ENCODE measurements at places on chromosomes 16 and 17.

DNA sequence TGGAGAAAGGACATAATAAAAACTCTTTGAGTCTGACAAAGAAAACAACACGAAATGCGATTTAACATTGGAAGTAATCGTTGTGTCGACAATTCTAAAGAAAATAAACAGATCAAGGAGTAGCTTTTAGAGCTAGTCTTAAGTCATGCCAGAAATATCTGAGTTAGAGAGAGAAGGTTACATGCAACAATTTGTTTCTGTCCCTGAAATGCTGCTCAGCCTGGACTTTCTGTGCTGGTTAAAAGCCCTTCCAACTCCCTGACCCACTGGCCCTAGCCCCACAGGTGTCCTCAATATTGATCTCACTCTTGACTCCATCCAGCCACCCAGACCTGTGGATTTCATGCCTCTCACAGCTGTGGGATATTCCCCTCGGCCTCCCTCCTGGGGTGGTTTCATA lies 33.2 kb upstream of the TEX2 start:
- DNase-seq: no peak

DNA sequence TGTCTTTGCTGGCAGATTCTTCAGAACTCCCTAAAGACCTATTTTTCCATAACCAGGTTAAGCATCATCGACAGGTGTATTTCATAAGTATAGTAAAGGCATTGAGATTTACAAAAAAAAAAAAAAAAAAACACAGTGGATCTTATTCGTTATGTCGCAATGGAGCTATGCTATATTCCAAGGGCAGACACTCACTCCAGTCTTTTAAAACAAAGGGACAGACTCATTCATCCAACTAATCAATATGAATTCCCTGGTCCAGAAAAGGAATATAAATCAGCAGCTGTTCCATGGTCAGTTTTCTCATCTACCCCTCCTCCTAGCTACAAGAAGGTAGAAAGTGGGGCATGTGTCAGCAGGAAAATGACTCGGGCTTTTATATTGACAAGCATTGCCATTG lies 97.7 kb upstream of the MON1B start:
- DNase-seq: no peak

DNA sequence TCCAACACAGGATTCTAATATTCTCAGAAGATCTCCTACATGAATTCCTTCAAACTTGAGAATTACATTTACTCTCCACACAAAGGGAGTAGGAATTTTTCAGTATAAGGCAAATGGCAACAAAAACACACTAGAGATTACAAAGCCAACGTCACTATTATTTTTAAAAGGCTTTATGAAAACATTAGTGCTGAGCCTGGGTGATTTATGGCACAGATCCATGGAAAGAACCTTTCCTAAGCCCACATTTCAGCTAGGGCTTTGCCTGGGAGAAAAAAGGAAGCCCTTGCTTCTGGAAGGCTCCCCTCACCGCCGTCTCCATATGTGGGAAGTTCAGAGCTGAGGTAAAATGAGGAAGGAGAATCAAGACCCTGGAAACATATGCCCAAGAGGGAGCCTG lies 499.4 kb upstream of the HSBP1 start:
- DNase-seq: no peak

DNA sequence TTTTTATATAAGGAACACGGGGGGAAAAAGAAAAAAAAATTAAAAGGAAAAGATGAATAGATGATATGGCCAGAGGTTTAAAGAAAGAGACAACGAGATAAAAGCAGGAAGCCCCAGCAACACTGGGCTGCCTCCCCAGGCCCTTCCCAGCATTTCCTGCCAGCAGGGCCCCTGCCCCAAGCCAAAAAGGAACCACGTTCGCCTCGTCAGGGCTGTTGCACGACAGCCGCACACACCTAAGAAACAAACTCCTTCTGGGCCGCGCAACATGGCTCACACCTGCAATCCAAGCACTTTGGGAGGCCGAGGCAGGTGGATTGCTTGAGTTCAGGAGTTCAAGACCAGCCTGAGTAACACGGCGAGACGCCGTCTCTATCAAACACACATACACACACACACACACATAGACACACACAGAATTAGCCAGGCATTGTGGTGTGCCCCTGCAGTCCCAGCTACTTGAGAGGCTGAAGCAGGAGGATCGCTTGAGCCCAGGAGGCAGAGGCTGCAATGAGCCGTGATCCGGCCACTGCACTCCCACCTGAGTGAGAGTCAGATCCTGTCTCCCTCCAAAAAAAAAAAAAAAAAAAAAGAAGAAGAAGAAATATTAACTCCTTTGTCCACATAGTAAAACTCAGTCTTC lies 83.0 kb downstream of the ANKRD11 start:
- no peak for DNase-seq

DNA sequence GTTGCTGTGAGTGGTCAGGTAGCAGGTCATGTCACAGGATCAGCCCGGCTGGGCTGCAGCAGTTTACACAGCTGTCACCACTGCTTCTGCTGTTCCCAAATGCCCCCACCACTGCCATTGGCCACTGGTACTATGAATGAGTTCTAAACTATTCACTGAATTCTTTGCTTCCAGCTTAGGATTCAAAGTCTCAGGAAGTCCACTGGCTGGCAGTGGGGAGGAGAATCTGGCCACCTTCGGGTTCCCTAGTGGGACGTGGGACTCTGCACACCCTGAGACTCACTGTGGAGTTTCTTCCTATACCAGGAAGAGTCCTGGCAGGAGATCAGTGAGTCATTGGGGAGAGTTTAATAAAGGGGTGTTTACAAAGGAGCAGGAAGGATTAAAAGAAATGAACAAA lies 6.9 kb downstream of the MT1X start:
- no peak for DNase-seq

DNA sequence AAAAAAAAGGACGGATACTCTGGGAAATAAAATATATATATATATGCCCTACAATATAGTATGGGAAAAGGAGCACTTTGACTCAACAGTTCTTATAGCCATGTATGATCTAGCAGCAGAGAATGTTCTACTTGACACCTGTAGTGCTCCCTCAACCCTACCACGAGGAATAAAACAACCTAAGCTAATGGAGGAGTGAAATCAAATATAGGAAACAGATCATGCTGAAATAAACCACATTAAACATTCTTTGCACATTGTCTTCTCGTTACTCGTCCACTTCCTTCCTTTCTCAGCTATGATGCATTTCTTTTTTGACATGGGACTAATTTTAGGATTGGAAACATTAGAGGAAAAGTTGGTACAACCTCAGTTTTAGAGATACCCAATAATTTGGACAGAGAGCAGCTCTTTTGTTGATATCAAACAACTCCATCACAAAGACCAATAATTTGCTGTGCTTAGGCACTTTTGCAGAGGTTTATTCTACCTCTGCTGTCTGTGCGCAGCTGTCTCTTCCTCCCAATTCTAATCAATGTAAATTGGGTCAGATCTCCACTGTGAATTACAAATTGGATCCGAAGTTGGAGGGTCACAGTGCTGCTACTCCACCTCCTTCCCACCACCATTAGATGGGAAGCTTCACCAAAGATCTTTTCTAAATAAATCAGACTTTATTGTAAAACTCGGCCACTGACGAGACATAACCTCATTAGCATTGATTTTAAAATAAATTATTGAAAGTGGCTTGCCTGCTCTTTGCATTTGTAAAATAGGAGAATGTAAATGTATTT lies 65.8 kb downstream of the SNX11 start:
- DNase-seq: no peak

- DNase-seq: no peak
These were observed 1.0 kb downstream of the CPPED1 start for GRCh38 chr16:12802661-12803060.

Measured in iPS-NIHi11 (cell line).